ENCODE measurements at places on chromosomes 6 and 20. TPM values are rescaled to one million over a fixed set of nuclear protein-coding genes. Genes with fewer than 3 reads are reported as not detected.
A peak's percentile ranks its signal among the peaks of the same experiment; 100 is the strongest.

Gene SIRPB2
- polyA plus RNA-seq: not detected

Gene CCN6
- polyA plus RNA-seq: 0.10 TPM

- peak overlapping the region; percentile 43 for H3K27ac ChIP-seq
- DNase-seq: no peak
- H3K36me3 ChIP-seq: no peaks in the 10 kb centered on the region
- H3K4me3 ChIP-seq: no peak overlapping the region
- no peaks in the 10 kb centered on the region for H3K27me3 ChIP-seq
Observed at GRCh38 chr6:31851485-31851832, 11.2 kb downstream of the NEU1 start.

DNA sequence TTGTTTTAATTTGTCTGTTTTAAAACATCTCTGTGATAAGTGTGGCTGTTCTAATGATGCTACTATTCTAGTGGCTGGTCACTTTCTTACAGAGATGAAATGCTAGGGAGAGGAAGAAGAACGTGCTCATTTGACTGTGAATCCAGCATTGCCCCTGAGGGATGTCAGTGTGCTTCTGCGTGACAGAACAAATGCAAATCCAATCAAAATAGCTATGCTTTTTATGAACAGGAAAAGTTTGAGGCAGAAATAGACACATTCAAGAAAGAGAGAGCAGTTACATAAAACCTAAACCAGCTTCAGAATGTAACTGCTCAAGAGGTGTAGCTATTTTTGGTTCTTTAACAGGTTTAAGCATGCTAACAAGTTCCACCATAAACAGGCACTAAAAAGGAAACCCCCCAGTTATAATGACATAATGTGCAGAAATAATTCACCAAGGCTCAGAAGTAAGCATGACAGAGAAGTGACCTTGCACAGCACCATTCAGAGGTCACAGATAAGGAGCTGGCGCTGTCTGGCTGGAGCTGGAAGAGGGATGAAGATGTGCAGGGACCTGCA, 385.3 kb downstream of the EPM2A start:
- H3K27me3 ChIP-seq: no peaks in the 10 kb centered on the region
- no peak for DNase-seq
- no peak overlapping the region for H3K4me3 ChIP-seq
- H3K4me1 ChIP-seq: no peaks in the 10 kb centered on the region
- H3K27ac ChIP-seq: no peak overlapping the region

Measured in HepG2 (cell line).